ENCODE measurements at places on chromosomes 13 and 19.
A peak's percentile ranks its signal among the peaks of the same experiment; 100 is the strongest.

DNA sequence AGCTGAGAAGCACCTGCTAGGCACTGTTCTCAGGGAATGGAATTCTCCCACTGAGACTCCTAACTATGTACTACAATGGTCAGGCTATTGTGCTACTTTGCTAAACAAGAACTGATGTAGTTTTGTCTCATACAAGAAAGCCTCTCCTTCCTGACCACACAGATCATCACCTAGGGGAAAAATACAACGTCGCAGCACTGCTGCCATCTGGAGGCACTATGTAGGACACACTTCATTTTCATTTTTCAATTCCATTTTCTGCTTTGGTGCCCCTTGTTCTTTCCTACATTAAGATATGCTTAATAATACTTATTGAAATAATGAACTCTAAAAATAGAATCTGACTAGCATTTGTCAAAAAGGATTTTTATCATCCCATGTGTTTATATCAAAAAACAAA lies 21.1 kb downstream of the PROSER1 start:
- peaks cover 52% of the 10 kb centered on the region for H3K36me3 ChIP-seq
- no peak overlapping the region for H3K4me3 ChIP-seq
- DNase-seq, result peak; percentile 30
- H3K27ac ChIP-seq, result no peak overlapping the region
- no peaks in the 10 kb centered on the region for H3K27me3 ChIP-seq

GRCh38 chr19:15432018-15432494 lies 13.3 kb upstream of the AKAP8L start:
- peak overlapping the region; percentile 93 for H3K27ac ChIP-seq
- no peaks in the 10 kb centered on the region for H3K27me3 ChIP-seq
- H3K4me3 ChIP-seq, result peak overlapping the region; percentile 93
- H3K36me3 ChIP-seq, result peaks cover 10% of the 10 kb centered on the region
- peaks cover 28% of the 10 kb centered on the region for H3K4me1 ChIP-seq

GRCh38 chr19:47124937-47125668 lies 5.5 kb upstream of the SAE1 start:
- no peak overlapping the region for H3K27ac ChIP-seq
- no peaks in the 10 kb centered on the region for H3K36me3 ChIP-seq
- H3K27me3 ChIP-seq, result peaks cover 2% of the 10 kb centered on the region
- peaks cover 7% of the 10 kb centered on the region for H3K4me1 ChIP-seq
- DNase-seq, result no peak

GRCh38 chr19:39175564-39175963 lies 21.2 kb upstream of the NCCRP1 start:
- H3K27ac ChIP-seq, result no peak overlapping the region
- DNase-seq, result no peak
- no peaks in the 10 kb centered on the region for H3K27me3 ChIP-seq
- H3K4me3 ChIP-seq, result no peak overlapping the region
- H3K4me1 ChIP-seq, result no peaks in the 10 kb centered on the region

- peaks cover 5% of the 10 kb centered on the region for H3K4me1 ChIP-seq
- H3K27me3 ChIP-seq, result no peaks in the 10 kb centered on the region
- H3K36me3 ChIP-seq, result peaks cover 96% of the 10 kb centered on the region
- H3K4me3 ChIP-seq, result no peak overlapping the region
Measured at GRCh38 chr19:7078008-7078407, 8.5 kb downstream of the ZNF557 start.

GRCh38 chr13:32407854-32408253 lies 20.1 kb downstream of the N4BP2L1 start:
- peak overlapping the region; percentile 22 for H3K27ac ChIP-seq
- no peaks in the 10 kb centered on the region for H3K27me3 ChIP-seq
- H3K4me1 ChIP-seq, result peaks cover 29% of the 10 kb centered on the region
- peak overlapping the region; percentile 23 for H3K4me3 ChIP-seq
- peaks cover 32% of the 10 kb centered on the region for H3K36me3 ChIP-seq
- no peak for DNase-seq

DNA sequence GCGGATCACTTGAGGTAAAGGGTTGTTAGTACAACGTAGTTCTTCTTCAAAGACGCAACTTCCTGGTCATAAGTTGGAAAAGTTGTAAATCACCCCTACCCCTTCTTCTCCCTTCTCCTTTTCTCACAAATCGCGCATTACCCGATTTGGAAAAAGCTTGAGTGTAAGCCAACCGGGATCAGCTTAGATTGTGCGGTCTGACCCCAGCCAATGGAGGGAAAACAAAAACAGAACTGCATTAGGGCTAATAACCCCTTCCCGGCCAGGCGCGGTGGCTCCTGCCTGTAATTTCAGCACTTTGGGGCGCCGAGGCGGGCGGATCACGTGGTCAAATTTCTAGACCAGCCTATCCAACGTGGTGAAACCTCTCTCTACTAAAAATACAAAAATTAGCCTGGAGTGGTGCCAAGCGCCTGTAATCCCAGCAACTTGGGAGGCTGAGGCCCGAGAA lies 806 bp downstream of the ZNF90 start:
- peak; percentile 24 for DNase-seq
- peak overlapping the region; percentile 89 for H3K4me3 ChIP-seq
- H3K27ac ChIP-seq, result peak overlapping the region; percentile 85
- no peaks in the 10 kb centered on the region for H3K27me3 ChIP-seq
- H3K4me1 ChIP-seq, result peaks cover 19% of the 10 kb centered on the region
- H3K36me3 ChIP-seq, result peaks cover 51% of the 10 kb centered on the region

DNA sequence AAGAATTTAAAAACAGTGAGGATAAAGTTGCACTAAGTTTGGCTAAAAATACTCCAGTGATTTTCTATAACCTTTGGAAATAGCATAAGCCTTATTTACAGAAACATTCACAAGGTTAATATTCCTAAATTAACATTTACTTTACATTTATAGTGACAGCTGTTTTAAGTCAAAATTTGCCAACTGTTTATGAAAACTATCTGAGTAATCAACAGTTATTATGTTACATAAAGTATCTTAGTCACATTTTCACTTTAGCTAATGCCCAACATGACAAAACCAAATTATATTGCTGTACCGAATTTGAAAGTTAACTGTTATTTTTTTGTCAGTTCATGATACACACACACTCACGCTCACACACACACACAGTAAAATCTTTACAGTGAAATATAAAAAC lies 1.2 kb downstream of the TNFRSF19 start:
- no peak overlapping the region for H3K27ac ChIP-seq
- H3K36me3 ChIP-seq, result no peaks in the 10 kb centered on the region

- H3K4me3 ChIP-seq, result peak overlapping the region; percentile 90
- H3K4me1 ChIP-seq, result peaks cover 50% of the 10 kb centered on the region
- H3K36me3 ChIP-seq, result peaks cover 45% of the 10 kb centered on the region
- no peak for DNase-seq
Measured at GRCh38 chr13:32538143-32538620, 413 bp downstream of the N4BP2L2 start.

DNA sequence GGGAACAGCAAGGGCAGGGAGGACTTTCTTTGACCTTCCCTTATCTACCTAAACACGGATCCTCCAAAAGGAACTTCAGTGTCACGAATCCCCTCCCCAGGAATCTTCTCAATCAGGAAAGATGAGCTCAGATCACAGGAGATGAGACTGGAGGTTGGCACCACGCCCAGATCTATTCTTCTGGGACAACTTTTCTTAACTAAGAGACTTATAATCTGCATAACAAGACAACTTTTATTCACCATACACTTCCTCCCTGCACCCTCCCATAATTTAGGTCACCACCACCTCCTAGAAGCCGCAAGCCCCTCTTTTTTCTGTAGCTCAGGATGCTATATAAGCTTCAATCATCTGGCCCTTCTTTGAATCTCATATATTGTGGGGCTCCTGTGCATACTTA lies 19.2 kb upstream of the AKT2 start:
- H3K4me1 ChIP-seq, result peaks cover 3% of the 10 kb centered on the region
- no peaks in the 10 kb centered on the region for H3K27me3 ChIP-seq
- H3K27ac ChIP-seq, result no peak overlapping the region
- H3K4me3 ChIP-seq, result no peak overlapping the region

DNA sequence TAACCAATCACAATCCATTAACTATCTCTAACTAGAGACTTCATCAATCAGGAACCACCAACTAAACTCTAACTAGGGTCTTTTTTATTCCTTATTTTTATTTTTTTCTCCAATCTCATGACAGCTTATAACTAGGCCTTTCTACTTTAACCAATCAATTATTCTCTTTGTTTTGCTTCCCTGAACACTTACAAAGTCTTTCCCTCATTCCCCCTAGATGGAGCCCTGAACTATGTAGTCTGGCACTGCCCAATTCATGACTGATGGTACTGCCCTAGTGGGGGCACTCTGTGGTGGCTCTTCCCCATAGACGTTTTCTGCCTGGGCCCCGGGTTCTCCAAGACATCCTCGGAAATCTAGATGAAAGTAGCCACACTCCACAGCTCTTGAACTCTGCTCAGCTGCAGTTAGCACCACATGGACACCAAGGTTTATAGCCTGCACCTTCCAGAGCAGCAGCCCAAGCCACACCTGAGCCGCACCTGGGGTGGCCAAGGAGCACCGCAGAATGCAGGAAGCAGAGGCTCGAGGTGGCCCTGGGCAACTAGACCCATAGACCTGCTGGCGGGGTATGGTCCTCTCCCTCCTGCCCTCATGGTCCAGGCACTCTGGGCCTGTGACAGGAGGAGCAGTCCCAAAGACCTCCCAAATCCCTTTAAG lies 6.6 kb downstream of the ATP7B start:
- H3K4me1 ChIP-seq, result no peaks in the 10 kb centered on the region
- H3K4me3 ChIP-seq, result no peak overlapping the region
- no peaks in the 10 kb centered on the region for H3K36me3 ChIP-seq
- no peak overlapping the region for H3K27ac ChIP-seq
- H3K27me3 ChIP-seq, result peaks cover 19% of the 10 kb centered on the region

GRCh38 chr13:40549500-40550094 lies 116.8 kb downstream of the FOXO1 start:
- H3K36me3 ChIP-seq, result peaks cover 8% of the 10 kb centered on the region
- peaks cover 10% of the 10 kb centered on the region for H3K4me1 ChIP-seq
- no peaks in the 10 kb centered on the region for H3K27me3 ChIP-seq
- H3K27ac ChIP-seq, result no peak overlapping the region

GRCh38 chr19:8573316-8573715 lies 3.9 kb downstream of the MYO1F start:
- DNase-seq, result no peak
- peaks cover 83% of the 10 kb centered on the region for H3K4me1 ChIP-seq
- peak overlapping the region; percentile 91 for H3K27ac ChIP-seq
- peaks cover 80% of the 10 kb centered on the region for H3K36me3 ChIP-seq

- no peaks in the 10 kb centered on the region for H3K27me3 ChIP-seq
- H3K4me3 ChIP-seq, result no peak overlapping the region
- H3K36me3 ChIP-seq, result no peaks in the 10 kb centered on the region
- H3K4me1 ChIP-seq, result no peaks in the 10 kb centered on the region
- H3K27ac ChIP-seq, result no peak overlapping the region
- no peak for DNase-seq
Measured at GRCh38 chr13:34810996-34811395, 131.1 kb upstream of the NBEA start.

DNA sequence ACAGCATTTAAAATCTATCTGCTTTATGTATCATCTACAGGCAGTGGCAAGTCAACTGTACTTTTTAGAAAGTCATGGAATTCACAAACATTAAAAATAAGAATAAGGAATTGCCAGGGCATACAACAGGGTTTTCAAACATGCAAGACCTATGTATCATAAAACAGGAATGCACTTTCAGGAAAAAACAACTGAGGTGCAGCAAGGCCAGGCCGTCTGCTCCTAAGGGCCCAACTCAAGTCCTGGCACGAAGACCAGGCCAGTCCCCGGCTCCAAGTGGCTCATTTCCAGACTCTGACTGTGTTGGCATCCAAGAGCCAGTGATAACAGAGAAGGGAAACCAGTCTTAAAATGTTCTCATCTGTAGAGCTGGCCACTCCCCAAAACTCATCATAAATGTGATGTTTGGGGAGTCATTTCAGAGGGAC lies 7.1 kb downstream of the RFX2 start:
- DNase-seq, result no peak
- peaks cover 5% of the 10 kb centered on the region for H3K36me3 ChIP-seq
- H3K4me3 ChIP-seq, result no peak overlapping the region
- H3K4me1 ChIP-seq, result peaks cover 14% of the 10 kb centered on the region
- H3K27ac ChIP-seq, result no peak overlapping the region
- H3K27me3 ChIP-seq, result peaks cover 4% of the 10 kb centered on the region

- H3K36me3 ChIP-seq, result no peaks in the 10 kb centered on the region
- no peaks in the 10 kb centered on the region for H3K27me3 ChIP-seq
- H3K27ac ChIP-seq, result no peak overlapping the region
Measured at GRCh38 chr13:113413898-113414282, 39.4 kb downstream of the ADPRHL1 start.

DNA sequence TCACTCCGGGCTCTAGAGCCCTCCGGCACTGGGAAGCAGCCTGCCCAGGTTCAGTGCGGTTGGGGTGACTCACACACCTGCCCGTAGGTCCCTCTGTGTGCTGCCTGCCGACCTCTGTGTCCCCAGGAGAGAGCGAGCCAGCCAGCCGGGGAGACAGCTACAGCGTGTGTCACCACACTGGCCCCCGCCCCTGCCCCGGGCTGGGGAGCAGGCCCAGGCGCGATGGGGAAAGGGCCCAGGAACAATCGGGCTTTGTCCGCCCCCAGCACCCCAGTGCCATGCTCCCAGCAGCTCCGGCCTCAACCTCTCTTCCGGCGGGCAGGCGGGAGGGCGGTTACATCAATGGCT lies at the start of gene KLK6:
TSS of gene KLK6 (minus strand) at position 179 of the 348 bp plus-strand sequence. CDS start 1,487 bp downstream, outside the sequence.
- no peak within 1 kb of the TSS for H3K27ac ChIP-seq
- H3K36me3 ChIP-seq, result no peaks in the 10 kb centered on the region
- no peak for DNase-seq
- H3K4me1 ChIP-seq, result no peaks in the 10 kb centered on the region
- no peak within 1 kb of the TSS for H3K4me3 ChIP-seq

GRCh38 chr19:17379221-17379631 lies 2.1 kb upstream of the PLVAP start:
- H3K4me3 ChIP-seq, result no peak overlapping the region
- no peak for DNase-seq
- H3K4me1 ChIP-seq, result peaks cover 11% of the 10 kb centered on the region
- no peak overlapping the region for H3K27ac ChIP-seq
- H3K27me3 ChIP-seq, result peaks cover 9% of the 10 kb centered on the region

DNA sequence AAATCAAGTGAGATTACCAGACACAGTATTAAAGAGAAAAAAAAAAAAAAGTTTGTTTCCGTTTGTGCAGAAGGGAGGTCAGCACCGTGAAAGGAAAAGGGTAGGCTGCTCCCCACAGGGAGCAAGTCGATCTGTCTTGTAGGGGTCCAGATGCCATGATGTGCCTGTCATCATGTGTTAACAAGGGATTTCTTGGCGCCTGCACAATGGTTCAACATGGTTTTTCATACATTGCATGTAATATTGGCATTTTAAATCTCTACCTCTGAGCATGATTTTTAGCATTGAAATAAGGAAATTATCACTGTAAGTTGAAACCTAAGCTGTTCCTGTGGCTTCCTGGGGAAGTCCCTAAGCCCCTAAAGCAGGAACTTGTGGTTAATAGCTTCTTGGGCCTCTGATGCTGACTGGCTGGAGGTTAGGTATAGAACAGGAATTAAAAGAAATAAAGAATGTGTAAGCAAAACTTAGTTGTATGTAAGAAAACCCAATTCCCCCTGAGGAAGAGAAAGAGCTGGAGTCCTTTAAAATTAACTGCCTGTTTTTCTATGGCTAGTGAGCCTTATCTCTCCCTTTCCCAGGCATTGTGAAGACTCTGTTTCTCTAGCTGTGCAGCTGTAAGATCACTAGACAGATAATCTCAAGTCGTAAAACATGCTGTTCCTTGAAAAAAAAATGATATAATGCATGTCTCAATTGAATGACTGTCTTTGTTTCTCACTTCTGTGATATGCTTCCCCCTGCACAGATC lies 7.4 kb upstream of the FCGBP start:
- no peaks in the 10 kb centered on the region for H3K27me3 ChIP-seq
- peaks cover 33% of the 10 kb centered on the region for H3K36me3 ChIP-seq
- DNase-seq, result peak; percentile 66
- H3K27ac ChIP-seq, result peak overlapping the region; percentile 88
- H3K4me3 ChIP-seq, result peak overlapping the region; percentile 50

GRCh38 chr13:97367016-97367822 lies 66.8 kb upstream of the RAP2A start:
- H3K36me3 ChIP-seq, result peaks cover 3% of the 10 kb centered on the region
- no peaks in the 10 kb centered on the region for H3K27me3 ChIP-seq
- no peak for DNase-seq
- peaks cover 13% of the 10 kb centered on the region for H3K4me1 ChIP-seq
